ENCODE measurements at places on chromosomes 3 and 15. TPM values are rescaled to one million over a fixed set of nuclear protein-coding genes. Genes with fewer than 3 reads are reported as not detected.

TRIP4 gene
- 44.2 TPM for polyA plus RNA-seq

GRCh38 chr3:188617270-188617669, 463.3 kb downstream of the LPP start:
- DNase-seq, result no peak

GRCh38 chr3:148957586-148957985, 33.8 kb upstream of the GYG1 start:
- DNase-seq, result no peak

ELL3 gene
- polyA plus RNA-seq, result 8.4 TPM

ST8SIA2 gene
- polyA plus RNA-seq, result 5.6 TPM

TMC3 gene
- polyA plus RNA-seq, result 0.25 TPM

DNA sequence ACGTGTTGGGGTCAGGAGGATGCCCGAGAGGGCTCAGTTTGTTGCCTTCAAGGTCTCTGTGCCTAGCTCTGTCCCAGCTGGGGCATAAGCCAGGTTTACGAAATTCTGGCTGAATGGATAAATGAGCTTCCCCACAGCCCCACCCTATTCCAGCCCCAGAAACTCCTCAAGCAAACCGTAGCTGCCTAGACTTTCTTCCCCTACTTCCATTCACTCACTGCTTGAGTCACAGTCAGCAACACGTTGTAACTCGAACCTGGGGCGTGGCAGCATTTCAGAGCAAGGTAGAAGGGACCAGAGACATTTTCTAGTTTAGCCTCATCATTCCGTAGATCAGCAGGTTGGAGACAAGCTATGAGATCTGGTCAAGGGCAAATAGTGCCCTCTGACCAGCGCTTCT, 24.2 kb downstream of the NMNAT3 start:
- no peak for DNase-seq

DNA sequence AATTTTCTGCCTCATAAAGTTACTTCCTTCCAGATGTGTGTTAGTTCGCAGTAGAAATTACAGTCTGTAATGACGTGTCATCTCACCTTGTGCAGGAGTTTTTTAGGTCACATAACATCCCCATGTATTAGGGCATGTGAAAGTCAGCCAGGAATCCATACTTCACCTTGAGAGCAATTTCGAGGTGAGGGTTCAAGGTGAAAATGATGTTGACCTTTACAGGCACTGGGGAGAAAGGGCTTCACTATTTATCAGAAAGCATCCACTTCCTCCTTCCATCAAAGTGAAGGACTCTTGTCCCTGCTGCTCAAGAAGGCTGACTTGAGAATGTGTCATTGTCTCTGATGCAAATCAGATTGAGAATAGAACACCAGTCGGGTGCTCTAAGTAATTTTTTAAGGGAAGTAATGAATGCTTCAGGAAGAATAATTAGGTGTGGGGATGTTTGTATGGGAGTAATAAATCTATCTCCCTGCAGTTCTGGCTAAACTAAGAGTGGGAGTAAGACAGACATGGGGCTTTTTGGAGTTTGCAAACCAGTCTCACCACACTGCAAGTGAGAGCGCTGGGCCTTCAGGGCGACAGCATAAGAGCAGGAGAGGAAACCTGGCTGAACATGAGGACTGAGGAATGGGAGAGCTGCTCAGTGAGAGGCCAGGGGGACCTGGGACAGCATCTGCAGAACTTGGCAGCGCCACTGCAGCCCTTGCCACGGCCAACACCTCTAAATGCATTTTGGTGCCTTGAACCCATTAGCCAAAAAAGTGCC, 85.9 kb upstream of the IL12A start:
- DNase-seq, result no peak

DNA sequence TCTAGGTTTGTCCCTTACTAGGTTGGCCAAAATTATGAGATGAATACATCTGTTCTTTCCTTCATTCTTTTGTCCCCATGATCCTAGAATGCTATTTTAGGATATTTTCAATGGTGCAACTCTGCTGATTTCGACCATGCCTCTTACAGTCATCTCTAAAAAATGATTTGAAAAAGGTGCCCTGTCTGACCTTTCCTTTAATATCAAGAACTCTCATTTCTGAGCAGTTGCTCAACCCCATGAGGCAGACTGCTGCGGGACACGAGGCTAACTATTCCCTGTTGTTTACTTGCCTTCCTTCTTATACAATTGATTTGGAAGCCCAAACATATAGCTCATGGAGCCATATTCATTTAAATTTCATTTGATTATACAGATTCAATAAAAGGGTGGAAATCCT, 14.6 kb downstream of the PLSCR2 start:
- DNase-seq, result no peak

DNA sequence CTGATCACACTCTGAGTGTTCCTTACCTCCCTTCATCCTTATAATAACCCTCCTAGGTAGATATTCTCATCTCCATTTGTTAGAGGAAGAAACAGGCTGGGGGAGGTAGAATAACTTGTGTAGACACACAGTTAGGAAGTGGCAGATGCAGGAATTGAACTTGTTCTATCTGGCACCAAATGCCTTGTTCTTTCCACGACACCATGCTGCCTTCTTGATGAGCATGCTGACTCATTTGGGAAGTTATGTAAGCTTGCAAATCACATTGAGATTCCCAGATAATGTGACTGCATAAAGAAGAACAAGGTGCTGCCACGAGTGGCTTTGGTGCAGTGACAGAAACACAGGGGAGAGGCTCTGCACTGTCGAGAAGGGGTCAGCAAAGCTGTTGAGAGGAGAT, 27.5 kb upstream of the NDUFB4 start:
- no peak for DNase-seq

DNA sequence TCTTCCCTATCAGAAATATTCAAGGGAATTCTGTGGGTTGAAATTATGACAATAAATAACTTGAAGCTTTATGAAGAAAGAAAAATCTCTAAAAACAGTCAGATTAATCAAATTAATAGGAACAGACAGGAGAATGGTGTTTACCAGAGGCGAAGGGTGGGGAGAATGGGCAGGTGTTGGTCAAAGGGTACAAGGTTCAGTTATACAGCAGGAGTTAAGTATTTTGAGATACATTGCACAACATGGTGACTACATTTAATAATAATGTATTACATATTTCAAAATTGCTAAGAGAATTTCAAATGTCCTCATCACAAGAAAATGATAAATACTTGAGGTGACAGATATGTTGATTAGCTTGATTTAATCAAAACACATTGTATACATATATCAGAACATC, 18.6 kb downstream of the SPCS1 start:
- no peak for DNase-seq

ISL2 gene
- 0.10 TPM for polyA plus RNA-seq

SLC22A14 gene
- 0.24 TPM for polyA plus RNA-seq

- peak; percentile 74 for DNase-seq
These were observed 919.3 kb downstream of the TUSC7 start for GRCh38 chr3:117628823-117629291.

DNA sequence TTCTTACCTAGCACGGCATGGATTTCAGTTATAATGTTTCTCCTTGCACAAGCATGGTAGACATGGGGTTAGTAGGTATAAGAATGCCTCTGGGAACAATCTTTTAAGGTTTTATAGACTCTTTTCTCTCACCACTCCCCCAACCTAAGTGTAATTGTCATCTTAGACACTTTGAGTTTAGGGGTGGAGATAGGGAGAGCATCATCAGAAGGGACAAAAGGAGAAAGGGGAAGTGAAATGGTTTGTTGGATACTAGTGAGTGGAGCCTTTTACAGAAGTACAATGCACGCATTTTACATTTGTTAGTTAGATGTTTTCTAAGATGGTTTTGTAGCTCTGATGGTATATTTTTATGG, 189.2 kb downstream of the TP63 start:
- no peak for DNase-seq

DNA sequence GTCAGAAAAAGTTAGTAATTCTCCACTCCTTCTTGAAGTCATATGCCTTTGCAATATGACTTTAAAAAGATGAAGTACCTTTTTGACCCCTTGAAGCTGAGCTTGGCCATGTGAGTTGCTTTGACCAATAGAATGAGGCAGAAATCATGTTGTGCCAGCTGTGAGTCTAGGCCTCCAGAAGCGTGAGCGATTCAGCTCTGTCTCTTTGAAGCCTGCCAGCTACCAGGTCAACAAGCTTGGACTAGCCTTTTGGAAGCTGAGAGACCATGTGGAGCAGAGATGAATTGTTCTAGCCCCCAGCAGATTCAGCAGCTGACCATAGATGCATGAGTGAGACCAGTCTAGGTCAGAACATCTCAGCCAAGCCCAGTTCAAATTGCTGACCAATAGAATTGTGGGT, 69.8 kb upstream of the EOMES start:
- DNase-seq, result no peak

KCNMB3 gene
- 6.8 TPM for polyA plus RNA-seq

DNA sequence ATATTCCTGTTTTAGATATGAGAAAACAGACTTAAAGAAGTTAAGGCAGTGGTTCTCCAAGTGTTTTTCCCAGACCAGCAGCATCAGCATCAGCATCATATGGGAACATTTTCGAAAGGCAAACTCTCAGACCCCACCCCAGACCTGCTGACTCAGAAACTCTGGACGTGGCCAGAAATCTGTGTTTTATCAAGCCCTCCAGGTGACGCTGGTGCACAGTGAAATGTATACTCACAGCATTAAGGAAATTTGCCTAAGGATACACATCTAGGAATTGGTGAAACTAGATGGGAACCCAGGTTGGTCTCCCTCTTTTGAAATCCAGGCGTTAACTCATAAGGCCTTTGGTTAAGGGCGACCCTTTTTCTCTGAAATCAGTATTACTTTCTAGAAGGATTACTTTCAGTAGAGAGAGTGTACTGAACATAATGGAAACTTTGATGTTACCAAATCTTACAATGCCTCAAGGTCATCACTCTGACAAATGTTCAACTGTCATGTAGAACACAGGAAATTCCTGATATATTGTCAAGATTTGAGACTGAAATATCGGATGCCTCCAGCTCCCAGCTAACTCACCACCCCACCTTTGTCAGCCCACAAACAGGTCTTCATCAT, 910.2 kb downstream of the ROBO1 start:
- DNase-seq, result no peak

DNA sequence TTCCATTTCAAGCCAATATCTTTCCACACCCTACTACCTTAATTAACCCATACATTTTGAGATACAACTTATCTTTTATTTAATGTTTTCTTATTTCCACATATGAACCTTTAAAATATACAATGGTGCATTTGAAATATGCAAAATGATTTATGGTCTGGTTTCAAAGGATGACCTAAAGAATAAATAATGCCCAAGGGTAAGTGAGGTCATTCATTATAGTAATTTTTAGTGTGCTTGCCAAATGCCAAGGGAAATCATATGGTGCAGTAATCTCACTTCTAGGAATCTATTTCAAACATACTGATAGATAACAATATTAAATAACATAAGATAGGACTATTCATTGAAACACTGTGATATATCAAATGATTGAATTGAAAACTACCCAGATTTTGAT, 1055.4 kb downstream of the AGBL1 start:
- no peak for DNase-seq

GRCh38 chr15:43132830-43133429, 456 bp upstream of the TMEM62 start:
- no peak for DNase-seq

GRCh38 chr3:157098121-157098822, 61.7 kb downstream of the CCNL1 start:
- no peak for DNase-seq

DNA sequence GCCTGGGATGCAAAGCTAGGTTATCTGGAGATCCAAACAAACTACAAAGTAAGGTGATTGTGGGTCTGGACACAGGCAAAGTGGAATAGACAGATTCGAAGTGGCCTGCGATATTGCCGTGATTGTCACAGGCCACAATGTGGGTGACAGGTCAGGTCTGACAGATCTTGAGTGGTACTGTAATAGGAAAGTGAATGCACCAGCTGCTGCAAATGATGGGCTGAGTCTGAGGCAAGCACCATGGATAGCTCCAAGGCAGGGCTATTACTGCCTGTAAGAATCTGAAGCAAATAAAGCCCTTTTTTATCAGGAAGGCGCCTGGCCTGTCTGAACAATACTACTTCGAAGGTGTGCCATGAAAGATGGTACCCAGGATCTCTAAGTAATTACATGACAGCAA, 10.0 kb downstream of the ARMC8 start:
- DNase-seq, result no peak

DNA sequence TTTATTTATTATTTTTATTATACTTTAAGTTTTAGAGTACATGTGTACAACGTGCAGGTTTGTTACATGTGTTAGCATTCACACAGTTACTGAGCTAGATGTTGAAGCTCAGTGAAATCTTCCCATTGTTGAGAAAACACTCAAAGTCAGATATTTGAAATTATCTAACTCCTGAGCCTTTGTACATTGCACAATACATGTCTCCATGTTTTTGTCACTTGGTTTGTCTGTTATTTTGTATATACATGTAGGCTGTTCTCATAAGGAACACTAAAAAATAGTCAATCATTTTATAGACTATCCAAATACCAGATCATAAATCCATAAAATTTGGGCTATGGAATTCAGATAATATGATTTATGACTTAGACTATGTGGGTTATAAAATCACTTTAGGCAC, 1126.5 kb downstream of the NSUN3 start:
- DNase-seq, result no peak

GRCh38 chr3:195802261-195802701, 9.4 kb downstream of the MUC4 start:
- DNase-seq, result no peak

DNA sequence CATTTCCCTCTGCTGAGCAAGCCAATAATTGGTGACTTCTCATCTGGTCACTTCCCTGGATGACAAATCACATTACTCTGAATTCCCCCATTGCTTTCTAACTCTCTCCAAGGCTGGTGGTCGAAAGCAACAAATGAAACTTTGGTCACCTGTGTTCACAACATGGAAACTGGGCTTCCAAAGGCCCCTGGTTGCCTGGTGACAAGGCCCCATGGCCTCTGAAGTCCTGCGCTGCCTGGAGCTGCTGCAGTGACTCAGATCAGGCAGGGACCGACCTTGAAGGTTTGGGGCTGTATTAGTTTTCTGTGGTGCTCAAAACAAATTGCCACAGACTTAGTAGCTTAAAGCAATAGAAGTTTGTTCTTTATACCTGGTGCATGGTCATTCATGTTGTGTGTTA, 345.3 kb downstream of the WDR72 start:
- DNase-seq, result no peak

AGBL1 gene
- 0.10 TPM for polyA plus RNA-seq

DNA sequence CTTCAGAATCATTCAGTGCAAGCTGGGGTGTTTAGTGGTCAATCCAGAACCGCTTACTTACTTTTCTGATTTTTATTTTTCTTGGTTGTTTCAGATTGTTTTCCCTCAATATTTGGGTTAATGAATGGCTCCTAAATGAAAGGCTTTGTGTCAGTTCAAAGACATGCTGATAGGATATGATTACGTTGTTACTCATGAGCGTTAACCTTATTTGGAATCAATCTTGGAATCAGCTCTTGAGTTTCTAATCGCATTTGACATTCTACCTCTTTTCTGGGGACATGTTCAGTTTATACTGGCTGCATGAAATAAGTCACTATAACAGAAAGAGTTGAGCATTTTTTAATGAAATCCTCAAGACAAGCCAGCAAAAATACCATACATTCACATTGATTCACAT, 50.2 kb downstream of the ATP11B start:
- no peak for DNase-seq

DNA sequence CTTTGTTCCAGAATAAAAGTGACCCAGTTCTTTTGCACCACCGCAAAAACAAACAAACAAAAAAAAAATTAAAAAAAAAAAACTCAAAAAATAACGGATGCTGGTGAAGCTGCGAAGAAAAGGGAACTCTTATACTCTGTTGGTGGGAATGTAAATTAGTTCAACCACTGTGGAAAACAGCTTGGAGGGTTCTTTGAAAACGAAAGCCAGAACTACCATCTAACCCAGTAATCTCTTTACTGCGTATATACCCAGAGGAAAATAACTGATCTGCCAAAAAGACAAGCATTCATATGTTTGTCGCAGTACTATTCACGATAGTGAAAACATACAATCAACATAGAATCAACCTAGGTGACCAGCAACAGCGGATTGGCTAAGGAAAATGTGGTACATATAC, 298.9 kb upstream of the CBLB start:
- no peak for DNase-seq
